ENCODE measurements at places on chromosomes 16 and 17.

DNA sequence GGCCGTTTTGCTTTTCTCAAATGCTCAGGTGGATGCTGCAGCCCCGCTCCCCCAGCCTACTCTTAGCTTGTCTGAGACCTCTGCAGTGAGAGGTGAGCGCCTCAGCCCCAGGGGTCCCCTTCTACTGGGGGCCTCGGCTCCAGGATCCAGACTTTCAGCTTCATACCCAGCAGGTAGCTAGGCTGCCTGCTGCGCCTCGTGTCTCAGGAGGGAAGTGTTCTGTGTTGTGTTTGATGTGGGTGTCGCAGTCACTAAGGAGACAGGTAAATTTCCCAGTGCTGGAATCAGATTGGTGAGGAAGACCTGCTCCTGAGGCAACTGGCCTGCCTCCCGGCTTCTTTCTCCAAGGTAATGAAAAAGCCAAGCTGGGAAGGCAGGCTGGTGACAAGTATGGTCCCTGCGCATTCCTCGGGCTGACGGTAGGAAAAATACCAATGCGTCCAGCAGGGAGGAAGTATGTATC is 604.0 kb upstream of the SALL1 start:
- no peak for DNase-seq

DNA sequence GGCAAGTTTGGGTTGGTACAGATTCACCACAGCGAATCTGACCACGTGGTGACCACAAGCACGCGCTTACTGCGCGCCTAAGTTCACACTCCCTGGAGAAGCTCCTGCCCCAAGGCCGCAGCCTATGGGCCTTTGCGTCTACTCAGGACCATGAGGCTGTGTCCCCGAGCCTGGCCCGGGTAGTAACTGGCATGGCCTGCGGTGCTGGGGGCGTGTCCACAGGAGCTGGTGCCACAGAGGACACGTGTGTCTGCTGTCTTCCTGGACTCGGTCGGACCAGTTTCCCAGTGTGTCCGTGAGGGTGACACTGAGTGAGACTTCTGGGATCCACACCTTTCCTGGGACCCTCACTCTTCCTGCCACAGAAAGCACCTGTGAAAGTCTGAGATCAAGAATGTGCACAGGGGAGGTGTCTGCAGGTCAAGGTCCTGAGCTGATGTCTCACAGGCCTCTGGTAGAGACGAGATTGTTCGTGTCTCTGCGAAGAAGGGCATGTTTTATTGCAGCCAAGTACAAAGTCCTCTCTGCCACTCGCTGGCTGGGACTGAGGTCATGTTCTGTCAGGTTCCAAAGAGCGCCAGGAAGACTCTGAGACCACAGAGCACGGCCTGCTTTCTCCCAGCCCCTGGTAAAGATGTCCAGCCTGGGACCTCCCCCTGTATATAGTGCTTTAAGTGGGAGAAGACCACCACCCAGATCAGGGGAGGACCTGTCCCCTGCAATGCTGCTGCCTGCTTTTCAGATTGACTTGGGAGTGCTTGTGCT is 25.2 kb upstream of the CAPN15 start:
- DNase-seq: no peak

GRCh38 chr17:54947396-54947795 is 21.1 kb downstream of the COX11 start:
- no peak for DNase-seq

- DNase-seq: no peak
Observed at GRCh38 chr16:70793851-70794502, 7.0 kb downstream of the VAC14 start.

DNA sequence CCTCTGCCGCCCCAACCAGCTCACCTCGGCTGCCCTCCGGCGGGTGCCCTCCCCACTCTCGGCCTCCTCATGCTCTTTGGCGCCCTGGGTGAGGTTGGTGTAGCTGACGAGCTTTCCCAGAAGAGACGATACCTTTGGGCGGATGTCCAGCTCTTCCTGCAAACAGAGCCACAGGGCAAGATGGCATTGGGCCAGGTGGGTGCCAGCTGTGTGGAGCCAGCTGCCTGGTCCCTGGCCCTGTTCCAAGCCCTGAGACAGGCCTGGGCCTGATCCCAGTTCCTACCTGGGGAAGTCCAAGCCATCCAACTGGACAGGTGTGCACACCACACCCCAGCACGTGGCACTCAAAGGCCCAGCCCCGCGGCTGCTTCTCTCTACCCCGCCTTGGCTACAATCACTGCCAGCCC is 6.9 kb downstream of the SLC12A4 start:
- DNase-seq: peak; percentile 79

- DNase-seq: no peak
Observed at GRCh38 chr17:41734139-41734948, at the start of gene HAP1. TSS of gene HAP1 (minus strand) at chr17:41734643. CDS start at chr17:41734634, 9 bp downstream.

GRCh38 chr17:2055292-2056205 is 646 bp downstream of the HIC1 start:
- no peak for DNase-seq

DNA sequence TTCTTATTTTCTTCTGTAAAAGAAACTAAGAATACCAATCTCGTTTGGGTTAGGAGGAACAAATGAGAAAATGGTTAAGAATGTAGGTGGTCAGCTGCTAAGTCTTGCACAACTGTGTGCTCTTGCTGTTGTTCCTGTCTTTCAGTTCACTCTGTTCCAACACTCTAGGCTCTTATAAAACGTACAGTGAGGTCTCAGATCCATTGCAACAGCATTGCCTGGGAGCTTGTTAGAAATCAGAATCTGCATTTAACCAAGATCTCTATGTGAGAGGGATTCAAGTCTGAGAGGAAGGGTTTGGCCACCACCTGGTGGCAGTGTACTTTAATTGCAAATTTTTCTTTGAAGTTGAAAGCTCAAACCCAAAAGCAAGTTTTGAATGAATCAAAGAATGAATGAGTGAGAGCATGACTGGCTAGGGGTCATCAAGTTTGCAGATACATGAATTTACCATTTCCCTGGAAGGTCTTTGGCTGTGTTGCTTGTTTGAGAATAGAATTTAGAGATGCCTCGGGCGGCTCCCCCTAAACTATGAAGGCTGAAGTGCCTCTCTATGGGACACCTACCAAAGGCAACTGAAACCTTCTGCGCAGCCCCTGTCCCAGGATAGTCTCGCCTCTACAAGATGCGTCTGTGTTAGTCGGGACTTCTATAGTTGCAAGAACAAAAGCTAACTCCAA is 2.5 kb downstream of the ALOX15B start:
- DNase-seq: no peak

- no peak for DNase-seq
Observed at GRCh38 chr17:21294321-21295035, 10.0 kb downstream of the MAP2K3 start.

DNA sequence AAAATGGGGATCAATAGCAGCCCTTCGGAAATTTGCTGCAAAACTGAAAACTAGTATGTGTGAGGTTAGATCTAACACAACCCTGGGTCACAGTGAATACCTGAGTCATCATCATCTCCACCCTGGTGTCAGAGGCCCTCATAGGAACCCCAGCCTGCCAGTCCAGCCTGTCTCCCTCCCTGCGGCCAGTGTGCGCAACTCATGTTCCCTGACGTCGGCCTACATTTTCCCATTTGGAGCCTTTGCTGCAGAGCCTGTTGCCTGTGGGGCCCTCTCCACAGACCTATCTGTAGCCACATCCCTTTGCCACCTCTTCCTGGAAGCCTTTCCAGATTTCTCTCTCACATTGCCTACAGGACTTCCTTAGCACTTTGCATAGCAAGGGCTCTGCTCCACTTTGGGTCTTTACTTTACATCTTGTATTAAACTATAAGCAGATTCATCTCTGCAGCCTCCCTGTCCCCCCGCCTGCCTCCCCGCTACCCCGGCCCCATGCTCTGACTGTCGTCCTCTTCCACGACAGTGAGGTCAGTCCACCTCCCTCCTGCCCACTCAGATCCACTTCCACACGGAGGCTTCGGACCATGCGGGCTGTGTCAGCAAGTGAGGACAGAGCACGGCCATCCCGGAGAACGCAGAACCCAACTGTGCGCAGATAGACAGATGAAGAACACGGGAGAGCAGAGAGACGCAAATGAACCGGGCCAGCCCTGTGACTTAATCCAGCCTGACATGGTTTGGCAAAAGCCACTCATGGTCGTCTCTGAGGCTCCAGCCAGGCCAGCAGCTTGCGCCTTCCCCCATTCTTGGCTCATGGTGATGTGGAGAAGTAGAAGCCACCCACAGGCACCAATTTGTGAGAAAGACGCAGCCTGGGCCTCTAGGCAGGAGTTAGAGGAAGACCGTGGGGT is 31.0 kb downstream of the NGFR start:
- DNase-seq: no peak

DNA sequence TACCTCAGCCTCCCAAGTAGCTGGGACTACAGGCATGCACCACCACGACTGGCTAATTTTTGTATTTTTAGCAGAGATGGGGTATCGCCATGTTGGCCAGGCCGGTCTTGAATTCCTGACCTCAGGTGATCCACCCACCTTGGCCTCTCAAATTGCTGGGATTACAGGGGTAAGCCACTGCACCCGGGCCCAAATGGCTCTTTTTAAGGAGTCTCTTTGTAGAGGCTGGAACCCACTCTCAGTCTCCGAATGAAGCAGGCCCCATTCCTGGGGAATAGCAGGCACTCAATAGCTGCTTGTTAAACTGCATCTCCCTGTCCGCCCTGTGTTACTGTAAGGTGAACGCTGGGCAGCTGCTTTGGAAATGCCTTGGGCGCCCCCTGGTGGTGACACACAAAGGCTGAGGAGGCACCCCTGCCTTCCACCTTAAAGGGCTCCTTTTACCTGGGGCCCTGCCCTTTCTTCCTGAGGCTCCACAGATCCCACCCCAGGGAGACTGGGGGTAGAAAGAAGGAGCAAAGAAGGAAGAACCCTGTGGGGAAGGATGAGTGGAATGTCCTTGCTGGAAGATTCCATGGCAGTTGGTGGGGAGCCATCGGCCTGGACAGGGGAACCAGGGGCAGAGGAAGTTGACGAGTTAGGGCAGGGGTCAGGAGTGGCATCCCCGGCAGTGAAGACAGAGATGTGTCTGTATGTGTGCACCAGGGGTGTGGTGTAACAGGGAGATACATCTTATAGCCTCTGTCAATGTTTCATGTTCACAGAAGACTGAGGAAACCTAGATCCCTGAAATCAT is 6.1 kb upstream of the SP2 start:
- DNase-seq: peak; percentile 57

DNA sequence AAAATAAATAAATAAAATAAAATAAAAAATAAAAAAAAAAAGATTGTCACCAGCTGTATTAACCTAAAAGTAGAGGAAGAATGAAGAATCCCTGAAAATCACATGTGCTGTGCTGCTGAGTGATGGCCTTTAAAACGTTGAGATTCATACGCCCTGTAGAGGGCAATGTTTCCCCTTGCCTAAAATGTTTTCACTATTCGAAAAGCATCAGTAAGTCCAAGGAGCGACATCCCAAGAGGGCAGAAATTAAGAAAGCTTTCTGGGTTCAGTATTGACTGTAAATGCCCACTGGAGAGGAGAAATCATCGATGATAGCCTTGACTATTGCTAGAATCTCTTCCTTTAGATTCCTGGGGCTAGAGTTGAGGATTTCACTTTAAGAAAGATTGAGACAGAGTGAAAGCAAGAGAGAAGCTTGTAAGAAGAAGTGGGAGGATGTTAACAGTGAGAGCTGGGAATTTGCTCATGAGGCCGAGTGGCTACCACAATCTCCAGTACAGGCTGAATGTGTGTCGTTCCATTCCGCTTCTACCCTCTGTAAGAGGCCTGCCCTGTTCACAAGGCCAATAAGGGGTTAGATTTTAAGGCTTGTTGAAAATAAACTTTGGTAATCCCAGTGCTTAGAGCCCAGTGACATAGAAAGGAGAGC is 170.8 kb upstream of the FAM20A start:
- DNase-seq: no peak

DNA sequence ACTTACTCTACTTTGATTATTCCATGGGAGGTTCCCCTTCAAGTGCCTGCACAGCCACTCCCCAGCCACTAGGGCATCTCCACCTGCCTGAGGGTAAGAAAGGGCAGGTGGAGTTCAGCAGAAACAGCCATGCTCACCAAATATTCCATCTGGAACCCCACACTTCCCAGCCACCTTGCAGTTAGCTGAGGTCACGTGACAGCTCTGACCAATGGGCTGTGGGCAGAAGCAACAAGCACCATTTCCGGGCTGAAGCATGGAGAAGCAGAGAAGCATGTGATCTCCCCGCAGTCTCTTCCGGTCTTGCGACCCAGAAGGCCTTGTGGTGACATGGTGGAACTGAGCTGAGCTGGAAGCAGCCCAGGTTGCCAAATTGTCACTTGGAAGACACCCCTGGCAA is 108.6 kb downstream of the CCT6B start:
- DNase-seq: no peak

DNA sequence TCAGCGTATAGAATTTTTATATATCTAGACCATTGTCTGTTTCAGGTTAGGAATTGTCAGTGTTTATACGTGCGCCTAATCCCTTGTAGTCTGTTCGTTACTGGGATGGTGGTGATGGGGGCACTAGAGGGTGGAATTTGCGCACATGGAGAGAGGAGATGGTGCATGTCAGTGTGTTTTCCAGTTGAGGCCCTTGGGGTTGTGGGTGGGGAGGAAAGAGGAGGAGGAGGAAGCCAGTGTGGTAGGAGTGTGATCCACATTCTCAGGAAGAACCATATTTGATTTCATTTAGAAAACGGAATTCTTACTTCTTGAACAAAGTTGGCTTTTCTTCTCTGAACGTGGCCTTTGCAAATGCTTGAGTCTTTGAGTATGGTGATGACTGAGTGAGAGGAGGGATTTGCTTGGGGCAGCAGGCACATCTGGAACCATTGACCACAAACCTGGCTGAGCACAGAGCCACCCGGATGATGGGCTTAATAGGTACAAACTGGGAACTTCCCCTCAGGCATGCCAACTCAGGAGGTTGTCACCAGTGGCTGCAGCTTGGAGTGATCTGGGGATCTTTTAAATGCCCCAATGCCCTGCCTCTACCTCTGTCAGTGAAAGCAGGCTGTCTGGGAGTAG is 98.9 kb downstream of the PRKCB start:
- DNase-seq: no peak

- no peak for DNase-seq
Observed at GRCh38 chr17:14329900-14330491, 29.1 kb downstream of the HS3ST3B1 start.

- DNase-seq: peak; percentile 8
Observed at GRCh38 chr16:30032083-30032819, 1.2 kb upstream of the TLCD3B start.

GRCh38 chr17:42548070-42548837 is 4.5 kb upstream of the HSD17B1 start:
- DNase-seq: peak; percentile 37

GRCh38 chr17:77189148-77189547 is 48.4 kb downstream of the SEC14L1 start:
- DNase-seq: no peak

GRCh38 chr17:28528327-28529012 is 22.3 kb downstream of the FOXN1 start:
- DNase-seq: no peak
